ENCODE measurements at places on chromosomes 4 and X.

DNA sequence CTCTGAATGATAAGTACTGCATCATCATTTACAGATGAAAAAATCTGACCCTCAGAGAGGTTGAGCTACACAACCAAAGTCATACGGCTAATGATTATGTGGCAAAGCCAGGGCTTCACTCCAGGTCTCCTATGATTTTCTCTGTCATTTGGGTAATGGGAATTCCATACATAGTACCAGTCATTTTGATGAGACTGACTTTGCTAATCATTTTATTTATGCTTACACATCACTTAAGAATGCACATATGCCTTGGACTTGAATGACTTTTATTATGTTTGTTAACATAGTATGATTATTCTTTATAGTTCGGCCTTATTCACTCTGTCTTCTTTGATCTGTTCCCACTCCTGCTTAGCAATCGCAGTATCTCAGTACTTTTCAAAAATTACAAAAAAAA lies 255.1 kb upstream of the GPRIN3 start:
- no peak for DNase-seq

DNA sequence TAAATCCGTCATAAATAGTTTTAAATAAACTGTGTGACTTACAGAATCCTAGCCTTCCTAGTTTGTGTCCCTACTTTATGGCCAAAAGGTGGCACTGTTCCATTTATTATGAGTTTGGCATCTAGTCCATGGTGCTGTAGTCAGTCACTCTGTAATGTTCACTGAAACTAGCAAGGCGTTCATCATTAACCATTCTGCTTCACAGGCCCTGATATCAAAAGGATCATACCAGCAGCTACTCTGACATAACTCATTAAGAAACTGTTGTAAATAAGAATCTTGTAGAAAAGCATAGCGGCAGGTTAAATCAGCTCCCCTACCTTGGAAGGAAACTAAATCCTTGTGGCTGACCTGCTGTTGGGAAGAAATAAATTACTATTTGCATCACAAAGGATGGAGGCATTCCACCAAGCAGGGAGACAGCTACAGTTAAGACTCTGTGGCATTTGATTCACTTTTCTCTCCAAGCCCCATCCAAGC lies 919.6 kb upstream of the DIAPH2 start:
- peak; percentile 14 for DNase-seq

DNA sequence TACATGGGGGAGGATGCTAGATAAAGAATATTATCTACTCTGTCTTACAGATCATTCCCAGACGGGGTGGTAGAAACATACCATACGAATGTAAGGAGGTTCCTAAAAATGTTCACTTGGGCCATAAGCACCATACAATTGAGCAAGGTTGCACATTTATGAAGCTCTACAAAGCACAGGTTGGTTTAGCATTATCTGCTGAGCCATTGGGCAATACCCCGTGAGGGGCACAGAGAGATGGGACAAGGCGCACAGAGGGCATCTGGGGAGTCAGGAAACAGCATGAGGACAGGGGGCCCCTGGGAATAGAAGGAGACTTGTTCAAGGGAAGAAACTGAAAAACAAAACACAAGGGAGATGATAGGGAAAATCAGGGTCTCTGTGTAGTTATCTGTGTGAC lies 305.3 kb downstream of the TRIML1 start:
- no peak for DNase-seq

DNA sequence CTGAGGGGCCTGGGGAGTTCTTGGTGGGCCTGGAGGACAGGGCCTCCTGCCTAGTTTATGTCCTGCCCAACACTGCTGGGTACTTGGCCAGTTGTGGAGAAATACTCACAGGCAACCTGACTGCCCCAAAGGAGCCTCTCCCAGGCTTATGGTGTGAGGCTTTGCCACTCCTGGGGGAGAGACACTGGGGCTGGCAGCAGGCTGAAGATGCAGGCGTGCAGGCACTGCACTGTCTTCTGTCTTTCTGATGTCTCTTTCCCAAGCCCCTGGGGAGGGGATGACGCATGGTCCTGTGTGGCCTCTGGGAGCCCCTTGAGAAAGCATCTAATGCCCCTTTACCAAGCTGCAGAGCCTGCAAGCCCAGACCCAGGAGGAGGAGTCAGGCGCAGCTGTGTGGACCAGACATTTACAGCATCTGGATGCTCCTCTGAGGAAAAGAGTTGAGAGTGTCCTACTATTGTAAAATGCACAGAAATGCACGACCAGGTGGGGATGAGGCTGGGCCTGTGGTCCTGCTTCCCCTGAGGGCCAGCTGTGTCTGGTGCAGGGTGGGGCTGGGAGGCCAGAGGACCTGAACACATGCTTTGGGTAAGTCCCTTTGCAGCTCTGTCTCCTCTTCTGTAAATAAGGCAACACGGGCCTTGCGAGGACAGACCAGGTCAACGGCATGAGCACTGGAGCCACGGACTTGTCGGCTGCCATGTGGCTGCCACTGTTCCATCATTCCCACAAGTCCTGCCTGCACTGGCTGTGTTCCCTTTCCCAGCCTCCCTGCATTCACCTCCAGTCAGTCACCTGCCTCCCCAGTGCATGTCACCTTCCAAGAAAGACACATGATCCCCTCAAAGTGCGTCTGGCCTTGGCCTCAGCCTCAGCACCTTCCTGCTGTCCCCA lies 8.4 kb downstream of the TMEM271 start:
- DNase-seq = no peak

DNA sequence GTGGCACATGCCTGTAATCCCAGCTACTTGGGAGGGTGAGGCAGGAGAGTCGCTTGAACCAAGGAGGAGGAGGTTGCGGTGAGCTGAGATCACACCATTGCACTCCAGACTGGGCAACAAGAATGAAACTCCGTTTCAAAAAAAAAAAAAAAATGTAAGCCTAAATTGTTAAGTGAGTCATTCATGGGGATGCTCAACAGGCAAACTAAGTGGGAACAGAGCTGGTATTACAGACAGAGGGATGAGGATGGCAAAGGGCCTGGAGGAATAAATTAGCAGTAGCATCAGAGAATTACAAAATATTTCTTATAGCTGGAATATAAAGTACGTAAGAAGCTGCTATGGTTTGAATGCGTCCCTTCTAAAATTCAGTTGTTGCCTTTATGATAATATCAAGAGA lies 43.4 kb upstream of the OGT start:
- no peak for DNase-seq

DNA sequence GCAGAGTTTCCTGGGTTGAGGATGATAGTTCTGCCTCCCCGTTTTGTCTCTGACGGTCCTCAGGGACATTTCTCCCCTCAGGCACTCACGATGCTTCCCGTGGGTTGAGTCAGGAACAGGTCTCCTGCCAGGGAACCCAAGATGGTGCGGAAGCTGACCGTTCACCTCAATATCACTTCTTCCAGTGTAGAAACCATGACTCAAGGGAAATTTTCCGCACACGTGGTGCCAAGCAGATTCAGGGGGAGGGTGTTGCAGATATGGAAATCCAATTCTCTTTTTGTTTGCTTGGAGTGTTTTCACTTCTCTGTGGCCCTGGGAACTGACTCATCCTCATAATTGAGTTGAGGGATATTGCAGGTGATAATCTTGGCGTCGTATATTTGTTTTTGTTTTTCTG lies 46.7 kb downstream of the CXorf49B start:
- no peak for DNase-seq

- peak; percentile 15 for DNase-seq
These were observed 980 bp downstream of the AP1S2 start for GRCh38 chrX:15853586-15854079.

GRCh38 chrX:107701493-107702121 lies 73.3 kb downstream of the PRPS1 start:
- no peak for DNase-seq

DNA sequence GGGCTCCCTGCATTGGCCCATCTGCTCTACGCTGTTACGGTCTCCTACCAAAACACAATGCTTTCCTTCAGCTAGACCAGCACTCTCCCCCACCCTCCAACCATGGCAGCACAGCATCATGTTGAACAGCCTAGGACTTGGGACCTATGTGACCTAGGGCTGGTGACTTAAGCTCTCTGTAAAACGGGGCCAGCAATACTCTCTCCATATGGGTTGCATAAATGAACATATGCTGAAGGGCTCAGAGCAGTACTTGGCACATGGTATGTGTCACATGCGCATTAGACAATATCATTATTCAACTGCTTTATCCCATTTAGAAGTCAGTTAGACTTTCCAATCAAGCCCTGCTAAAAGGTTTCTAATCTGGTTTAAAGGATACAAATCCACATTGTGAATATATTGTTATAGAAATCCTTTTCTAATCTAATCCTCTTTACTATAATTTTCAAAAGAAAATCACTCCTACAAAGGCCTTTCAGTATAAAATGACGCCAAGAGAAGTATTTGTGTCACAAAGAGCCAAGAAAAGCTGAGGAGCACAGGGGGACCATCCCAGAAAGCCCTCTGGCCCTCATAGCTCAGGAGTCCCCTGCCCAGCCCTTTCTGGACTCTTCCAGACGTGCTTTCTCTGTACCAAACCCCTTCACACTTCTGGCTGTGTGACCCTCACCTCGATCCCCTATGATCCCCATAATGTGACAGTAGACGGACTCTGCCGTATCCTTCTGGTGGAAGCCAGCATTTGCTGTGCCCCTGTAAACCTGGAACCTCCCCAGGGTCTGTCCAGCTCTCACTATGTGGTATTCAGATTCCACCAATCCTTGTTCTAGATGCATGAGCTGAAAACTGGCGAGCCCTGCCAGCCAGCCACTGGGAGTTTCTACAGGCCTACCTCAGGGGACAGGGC lies 42.3 kb downstream of the NSG1 start:
- DNase-seq = no peak

DNA sequence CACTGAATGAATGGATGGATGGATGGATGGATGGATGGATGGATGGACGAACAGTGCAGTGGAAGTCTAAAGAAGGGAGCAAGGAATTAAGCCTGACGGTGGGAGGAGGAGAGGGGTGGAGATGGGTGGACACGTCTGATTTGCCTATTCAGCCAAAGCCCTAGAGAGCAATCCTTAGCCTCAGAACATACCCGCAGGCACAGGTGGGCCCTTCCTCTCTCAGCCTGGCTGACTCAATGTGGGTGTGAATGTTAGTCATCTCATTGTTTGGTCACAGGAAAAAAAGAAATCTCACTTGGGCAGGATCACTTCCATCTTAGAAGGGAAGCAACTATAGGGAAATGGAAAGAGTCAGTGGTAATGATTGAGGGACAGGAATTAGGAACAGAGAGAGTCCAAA lies 165.9 kb downstream of the PJA1 start:
- no peak for DNase-seq

- peak; percentile 22 for DNase-seq
These were observed 372.9 kb downstream of the KLHL13 start for GRCh38 chrX:117743469-117744251.

GRCh38 chrX:137565921-137566745 lies at the start of gene ZIC3:
Gene ZIC3, plus strand, starts transcription at chrX:137566127. Its CDS starts 565 bp downstream, at chrX:137566692.
- peak; percentile 82 for DNase-seq

GRCh38 chrX:53235566-53235965 lies 10.6 kb upstream of the KDM5C start:
- no peak for DNase-seq

- no peak for DNase-seq
These were observed 3.0 kb downstream of the PLP2 start for GRCh38 chrX:49174723-49175122.

- no peak for DNase-seq
These were observed 86.4 kb upstream of the UXT start for GRCh38 chrX:47745416-47745815.

GRCh38 chr4:148273501-148273986 lies 168.7 kb downstream of the NR3C2 start:
- DNase-seq = peak; percentile 16

DNA sequence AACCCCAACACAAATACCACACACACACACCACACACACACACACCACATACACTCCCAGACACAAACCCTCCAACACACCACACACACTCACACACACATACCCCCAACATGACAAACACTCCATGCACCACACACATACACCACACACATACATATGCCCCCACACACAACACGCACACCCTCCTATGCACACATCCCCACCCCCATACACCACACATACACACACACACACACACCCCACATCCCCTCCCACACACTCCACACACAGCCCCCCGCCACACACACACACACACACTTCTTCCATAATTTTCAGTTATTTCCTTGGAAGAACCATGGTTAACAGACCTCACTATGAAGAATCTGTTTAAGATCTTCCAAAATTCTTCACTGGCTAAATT lies 173.5 kb upstream of the KCNIP4 start:
- no peak for DNase-seq

- DNase-seq = peak; percentile 74
These were observed 8.8 kb upstream of the MGST2 start for GRCh38 chr4:139656614-139657486.

DNA sequence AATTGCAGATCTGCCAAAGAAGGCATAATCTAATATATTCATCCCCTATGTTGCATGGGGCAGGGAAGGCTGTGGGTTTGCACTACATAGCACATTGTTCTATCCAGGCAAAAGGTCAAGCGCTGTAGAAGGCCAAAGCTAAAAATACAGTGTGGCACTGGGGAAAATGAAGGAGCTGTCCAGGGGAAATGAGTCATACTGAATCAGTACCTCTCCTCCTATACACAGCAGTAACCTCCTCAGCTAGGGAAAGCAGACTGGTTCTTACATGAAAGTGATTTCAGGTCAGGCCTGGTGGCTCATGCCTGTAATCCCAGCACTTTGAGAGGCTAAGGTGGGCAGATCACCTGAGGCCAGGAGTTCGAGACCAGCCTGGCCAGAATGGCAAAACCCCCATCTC lies 31.0 kb upstream of the SLC25A4 start:
- DNase-seq = no peak

GRCh38 chr4:21451032-21451431 lies 497.5 kb downstream of the KCNIP4 start:
- no peak for DNase-seq

- no peak for DNase-seq
These were observed 46.6 kb downstream of the SHROOM2 start for GRCh38 chrX:9832811-9833210.

Measured in SK-N-SH (cell line).